Foreskin fibroblast (primary cell): ENCODE measurements at places on chromosomes 3 and 15.

GRCh38 chr15:72722071-72722696 lies 36.2 kb downstream of the BBS4 start:
- peak; percentile 86 for DNase-seq

- peak; percentile 79 for DNase-seq
These were observed 747 bp upstream of the ZNF592 start for GRCh38 chr15:84747416-84748273.

GRCh38 chr15:74808078-74808839 lies 4.4 kb upstream of the LMAN1L start:
- DNase-seq: no peak

DNA sequence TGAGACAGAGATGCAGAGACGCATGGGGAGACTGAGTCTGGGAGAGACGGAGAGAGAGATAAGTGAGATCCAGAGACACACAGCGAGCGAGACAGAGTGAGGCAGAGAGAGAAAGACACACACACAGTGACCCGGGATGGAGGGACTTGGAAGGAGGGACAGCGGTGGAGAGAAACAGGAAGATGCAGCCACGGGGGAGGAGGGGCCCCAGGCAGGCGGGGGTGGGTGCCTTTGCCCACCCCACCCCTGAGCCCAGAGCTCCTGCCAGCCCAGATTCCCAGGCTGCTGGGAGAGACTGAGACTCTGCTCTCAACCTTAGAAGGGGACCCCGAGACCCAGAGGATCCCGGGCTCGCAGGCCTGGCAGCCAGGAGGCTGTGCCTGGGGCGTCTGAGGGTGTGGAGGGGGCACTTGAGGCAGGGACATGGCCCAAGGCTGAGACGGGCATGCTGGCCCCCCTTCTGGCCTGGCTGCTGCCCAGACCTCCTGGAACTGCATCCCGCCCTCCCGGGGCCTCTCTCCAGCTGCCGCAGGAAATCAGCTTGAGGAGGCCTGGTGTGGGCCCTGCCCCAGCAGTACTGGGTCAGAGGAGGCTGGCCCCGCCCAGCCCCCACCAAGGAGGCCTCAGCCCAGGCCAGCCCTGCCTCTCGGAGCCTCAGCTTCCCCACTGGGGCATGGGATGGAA lies 18.1 kb downstream of the H1-8 start:
- DNase-seq: peak; percentile 97

- peak; percentile 78 for DNase-seq
These were observed 127.8 kb downstream of the HCN4 start for GRCh38 chr15:73240866-73241499.
